Activated CD4-positive, alpha-beta T cell treated with anti-CD3 and anti-CD28 coated beads for 36 hours (primary cell): ENCODE measurements at places on chromosomes 3 and 15. TPM values are rescaled to one million over a fixed set of nuclear protein-coding genes. Genes with fewer than 3 reads are reported as not detected.

DNA sequence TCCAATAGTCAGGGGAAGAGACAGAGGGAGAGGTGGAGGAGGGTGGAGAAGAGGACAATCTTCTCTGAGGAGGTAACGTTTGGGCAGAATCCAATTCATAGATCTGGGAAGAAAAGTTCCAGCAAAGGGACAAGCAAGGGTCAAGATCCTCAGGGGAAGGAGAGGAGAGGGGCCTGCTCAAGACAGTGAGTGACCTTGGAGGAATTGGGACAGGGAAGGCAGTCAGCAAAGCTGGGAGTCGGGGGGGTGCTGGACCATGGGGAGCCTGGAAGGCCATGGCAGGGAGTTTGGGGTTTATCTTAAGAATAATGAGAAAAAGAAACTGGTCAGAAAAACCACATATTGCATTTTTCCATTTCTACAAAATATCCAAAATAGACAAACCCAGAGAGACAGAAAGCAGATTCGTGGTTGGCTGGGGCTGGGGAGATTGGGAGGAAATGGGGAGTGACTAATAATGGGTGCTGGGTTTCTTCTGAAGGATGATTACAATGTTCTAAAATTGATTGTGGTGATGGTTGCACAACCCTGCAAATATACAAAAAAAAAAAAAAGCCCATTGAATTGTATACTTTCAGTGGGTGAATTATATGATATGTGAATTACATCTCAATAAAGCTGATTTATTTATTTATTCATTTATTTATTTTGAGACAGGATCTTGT lies 19.6 kb upstream of the SRP14 start:
- H3K27ac ChIP-seq: peak overlapping the region; percentile 20
- DNase-seq: peak; percentile 38
- H3K27me3 ChIP-seq: no peaks in the 10 kb centered on the region
- H3K4me1 ChIP-seq: peaks cover 46% of the 10 kb centered on the region
- H3K36me3 ChIP-seq: no peaks in the 10 kb centered on the region

The SAMMSON gene
- not detected for total RNA-seq

GRCh38 chr15:79562899-79563298 lies 130.8 kb downstream of the MINAR1 start:
- peaks cover 18% of the 10 kb centered on the region for H3K27me3 ChIP-seq
- no peaks in the 10 kb centered on the region for H3K36me3 ChIP-seq
- DNase-seq: no peak
- no peak overlapping the region for H3K27ac ChIP-seq
- no peak overlapping the region for H3K4me3 ChIP-seq

- no peak overlapping the region for H3K27ac ChIP-seq
- peaks cover 13% of the 10 kb centered on the region for H3K27me3 ChIP-seq
- no peak overlapping the region for H3K4me3 ChIP-seq
- H3K4me1 ChIP-seq: peaks cover 2% of the 10 kb centered on the region
Observed at GRCh38 chr15:82907350-82907749, 45.2 kb downstream of the HOMER2 start.

The COX5A gene
- 313 TPM for total RNA-seq

DNA sequence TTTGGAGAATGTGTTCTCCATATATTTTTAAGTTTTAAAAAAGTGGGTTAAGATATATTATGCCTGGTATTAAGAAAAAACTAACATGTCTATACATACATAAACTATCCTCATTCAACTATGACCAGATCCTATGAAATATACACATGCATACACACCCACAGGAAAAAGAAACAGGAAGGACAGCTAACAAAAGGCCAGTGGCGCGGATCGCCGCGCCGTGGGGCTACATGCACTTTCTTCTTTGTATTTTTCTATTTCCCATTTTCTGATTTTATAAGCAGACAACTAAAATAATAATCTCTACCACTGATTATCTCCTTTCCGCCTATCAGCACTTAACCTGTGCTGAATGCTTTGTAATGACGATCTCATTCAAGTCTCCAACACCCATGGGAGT lies 160.1 kb downstream of the OR4M2 start:
- no peak overlapping the region for H3K4me3 ChIP-seq
- no peak for DNase-seq
- no peaks in the 10 kb centered on the region for H3K36me3 ChIP-seq
- H3K4me1 ChIP-seq: peaks cover 9% of the 10 kb centered on the region
- peaks cover 10% of the 10 kb centered on the region for H3K27me3 ChIP-seq
- no peak overlapping the region for H3K27ac ChIP-seq

- H3K36me3 ChIP-seq: no peaks in the 10 kb centered on the region
- H3K4me1 ChIP-seq: peaks cover 35% of the 10 kb centered on the region
- no peak overlapping the region for H3K4me3 ChIP-seq
- DNase-seq: no peak
Observed at GRCh38 chr3:143188881-143189280, 69.3 kb downstream of the CHST2 start.

The MYLK gene
- total RNA-seq: not detected

The GPR176 gene
- 0.30 TPM for total RNA-seq

DNA sequence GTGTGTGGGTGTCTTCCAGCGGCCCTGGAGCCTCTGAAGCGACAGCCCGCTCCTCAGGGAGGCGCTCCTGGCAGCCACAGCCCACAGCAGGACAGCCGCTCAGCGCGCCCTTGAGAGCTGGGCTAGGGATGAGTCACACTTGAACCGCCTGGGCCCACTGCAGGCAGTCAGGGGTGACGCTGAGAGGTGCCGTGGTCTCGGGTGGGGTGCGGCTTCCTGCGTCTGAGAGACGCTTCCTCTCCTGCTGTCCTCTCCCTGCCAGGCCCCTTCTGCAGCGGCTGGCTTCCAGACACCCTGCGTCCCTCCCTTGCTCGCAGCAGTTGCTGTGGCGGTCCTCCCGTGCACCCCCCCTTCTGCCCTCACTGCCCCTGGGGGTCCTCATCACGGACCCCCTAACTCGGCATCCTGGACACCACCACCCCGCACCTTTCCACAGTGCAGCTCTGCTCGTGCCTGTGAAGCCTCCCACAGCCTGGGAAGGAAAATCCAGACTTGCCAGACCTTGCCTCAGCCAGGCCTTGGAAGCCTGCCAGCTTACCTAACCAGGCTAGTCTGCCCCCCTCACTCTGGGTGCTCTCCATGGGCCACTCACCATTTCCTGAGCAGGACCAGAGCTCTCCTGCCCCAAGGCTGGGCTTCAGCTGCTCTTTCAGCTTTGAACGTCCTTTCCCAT lies 1.1 kb upstream of the SPTBN5 start:
- H3K36me3 ChIP-seq: peaks cover 8% of the 10 kb centered on the region
- peak; percentile 85 for DNase-seq
- H3K27me3 ChIP-seq: no peaks in the 10 kb centered on the region
- H3K4me3 ChIP-seq: peak overlapping the region; percentile 19
- peak overlapping the region; percentile 74 for H3K27ac ChIP-seq

The MME gene
- total RNA-seq: not detected

The IQCF5 gene
- total RNA-seq: not detected

DNA sequence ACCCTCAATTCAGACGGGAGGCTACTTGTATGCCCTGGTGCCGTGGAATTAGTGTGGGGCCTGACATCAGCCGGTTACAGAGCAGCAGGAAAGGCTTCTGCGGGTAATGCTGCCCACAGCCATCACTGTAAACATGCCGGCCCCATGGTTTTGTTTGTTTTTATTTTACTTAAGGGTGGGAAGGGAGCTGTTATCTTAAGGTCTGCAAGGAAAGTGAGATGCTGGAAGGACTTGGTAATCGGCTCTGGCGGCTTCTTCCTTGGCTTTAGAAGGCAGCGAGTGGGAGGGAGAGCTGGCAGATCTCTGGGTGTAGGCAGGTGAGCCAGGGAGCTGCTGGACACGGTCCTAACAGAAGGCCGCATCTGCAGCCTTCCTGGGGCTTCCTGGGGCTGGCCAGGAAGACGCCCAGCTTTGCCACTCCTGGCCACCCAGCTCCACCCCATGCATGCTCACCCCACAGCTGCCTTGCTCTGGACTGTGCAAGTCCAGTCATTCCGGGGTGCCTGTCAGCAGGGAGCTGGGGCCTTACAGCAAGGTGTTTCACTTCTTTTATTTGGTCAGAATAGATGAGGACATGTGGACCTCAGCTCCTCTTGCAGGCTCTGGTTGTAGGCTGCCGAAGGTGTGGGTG lies 54.1 kb upstream of the FURIN start:
- H3K27me3 ChIP-seq: no peaks in the 10 kb centered on the region
- peak overlapping the region; percentile 93 for H3K27ac ChIP-seq
- no peak overlapping the region for H3K4me3 ChIP-seq
- DNase-seq: no peak
- H3K4me1 ChIP-seq: peaks cover 50% of the 10 kb centered on the region

GRCh38 chr15:72198356-72199204 lies 993 bp upstream of the GRAMD2A start:
- peak overlapping the region; percentile 44 for H3K4me3 ChIP-seq
- H3K27me3 ChIP-seq: peaks cover 12% of the 10 kb centered on the region
- H3K36me3 ChIP-seq: peaks cover 53% of the 10 kb centered on the region
- H3K27ac ChIP-seq: peak overlapping the region; percentile 37
- peaks cover 19% of the 10 kb centered on the region for H3K4me1 ChIP-seq

The EIF1B gene
- total RNA-seq: 39.2 TPM

The GOLGA6L7 gene
- not detected for total RNA-seq

DNA sequence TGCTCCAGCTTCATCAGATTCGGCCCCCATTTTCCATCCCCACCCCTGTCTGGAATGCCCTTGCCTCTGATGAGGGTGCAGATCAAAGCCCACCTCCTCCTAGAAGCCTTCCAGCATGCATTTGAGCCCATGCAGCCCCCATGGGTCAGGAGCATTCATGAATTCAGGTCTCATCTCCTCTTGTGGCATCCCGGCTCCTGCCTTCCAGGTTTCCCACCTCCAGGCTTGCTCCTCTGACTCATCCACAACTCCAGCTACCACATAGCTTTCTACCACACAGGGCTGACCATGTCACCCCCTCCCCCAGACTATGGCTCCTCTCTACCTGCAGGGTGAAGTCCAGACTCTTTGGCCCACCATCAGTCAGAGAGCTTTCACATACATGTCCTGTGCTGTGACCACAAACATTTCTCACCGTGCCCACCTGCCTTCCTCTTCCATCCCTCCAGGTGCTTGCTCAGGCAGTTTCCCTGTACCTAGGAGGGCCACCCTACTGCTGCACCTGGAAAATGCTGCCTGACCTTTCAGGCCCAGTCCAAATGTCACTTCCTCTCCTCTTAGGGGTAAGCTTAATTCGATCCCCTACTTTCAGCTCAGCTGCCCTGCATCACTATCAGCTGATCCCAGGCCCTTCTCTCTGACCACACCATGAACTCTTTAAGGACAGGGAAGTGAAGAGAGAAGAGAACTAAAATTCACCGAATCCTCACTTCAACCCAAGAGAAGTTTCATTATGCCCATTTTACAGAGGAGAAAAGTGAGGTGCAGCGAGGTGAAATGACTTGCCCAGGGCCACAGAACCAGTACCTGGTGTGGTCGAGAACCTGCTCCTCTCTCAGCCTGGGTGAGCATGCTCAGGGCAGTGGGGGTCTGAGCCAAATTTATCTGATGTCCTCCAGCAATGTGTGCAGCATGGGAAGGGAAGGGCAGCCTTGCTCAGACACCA lies 13.7 kb upstream of the FGD5 start:
- no peak overlapping the region for H3K4me3 ChIP-seq
- no peak overlapping the region for H3K27ac ChIP-seq
- H3K4me1 ChIP-seq: peaks cover 2% of the 10 kb centered on the region
- no peaks in the 10 kb centered on the region for H3K36me3 ChIP-seq
- no peak for DNase-seq

GRCh38 chr15:50797926-50798325 lies 32.4 kb upstream of the SPPL2A start:
- DNase-seq: no peak
- H3K36me3 ChIP-seq: no peaks in the 10 kb centered on the region
- H3K4me3 ChIP-seq: no peak overlapping the region
- peaks cover 5% of the 10 kb centered on the region for H3K4me1 ChIP-seq

GRCh38 chr15:31016446-31016915 lies 25.1 kb upstream of the MTMR10 start:
- peaks cover 17% of the 10 kb centered on the region for H3K4me1 ChIP-seq
- no peak overlapping the region for H3K27ac ChIP-seq
- H3K27me3 ChIP-seq: peaks cover 7% of the 10 kb centered on the region

The HYAL2 gene
- 4.7 TPM for total RNA-seq

- H3K27me3 ChIP-seq: peaks cover 18% of the 10 kb centered on the region
- peaks cover 12% of the 10 kb centered on the region for H3K4me1 ChIP-seq
- no peak overlapping the region for H3K4me3 ChIP-seq
Observed at GRCh38 chr15:47965297-47965696, 155.5 kb upstream of the SLC24A5 start.

DNA sequence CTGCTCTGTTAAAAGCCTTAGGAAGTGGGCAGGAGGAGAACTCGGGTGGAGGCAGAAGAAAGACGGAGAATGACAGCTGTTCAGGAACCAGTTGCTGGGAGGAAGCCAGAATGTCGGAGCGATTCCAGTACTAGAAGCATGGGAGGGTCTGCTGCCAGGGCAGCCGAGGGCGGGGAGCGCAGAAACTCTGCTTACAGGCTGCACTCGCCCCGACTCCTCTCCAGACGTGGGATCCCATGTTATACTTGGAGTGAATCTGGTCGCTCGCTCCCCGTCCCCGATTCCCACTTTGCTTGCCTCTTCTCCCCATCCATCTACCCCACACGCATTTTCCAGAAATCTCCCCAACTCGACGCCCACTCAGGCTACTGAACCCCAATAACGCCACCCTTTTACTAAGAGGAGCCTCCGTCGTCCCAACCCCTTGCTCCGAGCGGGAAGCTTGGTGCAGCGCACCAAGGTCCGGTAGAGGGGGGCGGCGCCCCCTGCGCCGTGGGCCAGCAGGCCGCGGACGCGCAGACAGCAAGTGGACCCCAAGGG lies 665 bp downstream of the GATM start:
- H3K27ac ChIP-seq: peak overlapping the region; percentile 26
- peak overlapping the region; percentile 66 for H3K4me3 ChIP-seq
- DNase-seq: no peak
- H3K4me1 ChIP-seq: peaks cover 12% of the 10 kb centered on the region

- no peak for DNase-seq
- no peak overlapping the region for H3K4me3 ChIP-seq
- H3K27me3 ChIP-seq: no peaks in the 10 kb centered on the region
- H3K27ac ChIP-seq: no peak overlapping the region
Observed at GRCh38 chr15:49428409-49429095, 5.5 kb downstream of the FGF7 start.

- no peaks in the 10 kb centered on the region for H3K27me3 ChIP-seq
- no peaks in the 10 kb centered on the region for H3K36me3 ChIP-seq
- H3K4me1 ChIP-seq: no peaks in the 10 kb centered on the region
- no peak overlapping the region for H3K27ac ChIP-seq
- DNase-seq: no peak
Observed at GRCh38 chr3:43736558-43737440, 46.1 kb downstream of the ABHD5 start.

- H3K4me1 ChIP-seq: no peaks in the 10 kb centered on the region
- H3K27me3 ChIP-seq: no peaks in the 10 kb centered on the region
- no peaks in the 10 kb centered on the region for H3K36me3 ChIP-seq
- H3K4me3 ChIP-seq: no peak overlapping the region
Observed at GRCh38 chr3:104176706-104177105, 1190.0 kb upstream of the ALCAM start.

DNA sequence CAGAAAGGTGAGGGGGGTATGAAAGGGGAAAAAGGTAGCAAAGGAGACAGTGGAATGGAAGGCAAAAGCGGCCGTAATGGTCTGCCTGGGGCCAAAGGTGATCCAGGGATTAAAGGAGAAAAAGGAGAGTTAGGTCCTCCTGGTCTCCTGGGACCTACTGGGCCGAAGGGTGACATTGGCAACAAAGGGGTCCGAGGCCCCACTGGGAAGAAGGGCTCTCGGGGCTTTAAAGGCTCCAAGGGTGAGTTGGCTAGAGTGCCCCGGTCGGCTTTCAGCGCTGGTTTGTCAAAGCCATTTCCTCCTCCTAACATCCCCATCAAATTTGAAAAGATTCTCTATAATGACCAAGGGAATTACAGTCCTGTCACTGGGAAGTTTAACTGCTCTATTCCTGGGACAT lies 6.7 kb downstream of the OTOL1 start:
- no peak overlapping the region for H3K27ac ChIP-seq
- H3K4me3 ChIP-seq: no peak overlapping the region
- no peaks in the 10 kb centered on the region for H3K4me1 ChIP-seq
- DNase-seq: no peak
